Pulmonary artery endothelial cell (primary cell): ENCODE measurements at places on chromosomes 6 and 20. TPM values are rescaled to one million over a fixed set of nuclear protein-coding genes. Genes with fewer than 3 reads are reported as not detected.

DNA sequence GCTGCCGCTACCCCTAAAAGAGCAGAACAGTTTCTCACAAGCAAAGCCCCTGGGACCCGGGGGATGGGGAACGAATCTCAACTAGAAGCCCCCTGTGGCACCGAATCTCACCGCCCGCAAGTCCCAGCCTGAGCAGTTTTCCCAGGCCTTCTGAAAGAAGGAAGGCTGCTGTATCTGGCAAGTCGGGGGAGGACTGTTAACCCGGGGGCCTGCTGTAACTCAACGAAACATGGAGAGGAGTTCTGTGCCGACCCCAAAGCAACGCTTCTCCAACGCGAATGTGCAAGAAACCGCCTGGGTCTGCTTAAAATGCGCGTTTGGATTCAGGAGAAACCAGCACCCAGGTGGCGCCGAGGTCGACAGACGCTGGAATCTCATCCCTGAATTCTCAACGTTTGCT is 34.2 kb downstream of the DLL1 start:
- no peak for DNase-seq

The BPIFA2 gene
- not detected in 2 replicates for total RNA-seq

- no peak for DNase-seq
These were observed 289.6 kb downstream of the PREX1 start for GRCh38 chr20:48538058-48538825.

DNA sequence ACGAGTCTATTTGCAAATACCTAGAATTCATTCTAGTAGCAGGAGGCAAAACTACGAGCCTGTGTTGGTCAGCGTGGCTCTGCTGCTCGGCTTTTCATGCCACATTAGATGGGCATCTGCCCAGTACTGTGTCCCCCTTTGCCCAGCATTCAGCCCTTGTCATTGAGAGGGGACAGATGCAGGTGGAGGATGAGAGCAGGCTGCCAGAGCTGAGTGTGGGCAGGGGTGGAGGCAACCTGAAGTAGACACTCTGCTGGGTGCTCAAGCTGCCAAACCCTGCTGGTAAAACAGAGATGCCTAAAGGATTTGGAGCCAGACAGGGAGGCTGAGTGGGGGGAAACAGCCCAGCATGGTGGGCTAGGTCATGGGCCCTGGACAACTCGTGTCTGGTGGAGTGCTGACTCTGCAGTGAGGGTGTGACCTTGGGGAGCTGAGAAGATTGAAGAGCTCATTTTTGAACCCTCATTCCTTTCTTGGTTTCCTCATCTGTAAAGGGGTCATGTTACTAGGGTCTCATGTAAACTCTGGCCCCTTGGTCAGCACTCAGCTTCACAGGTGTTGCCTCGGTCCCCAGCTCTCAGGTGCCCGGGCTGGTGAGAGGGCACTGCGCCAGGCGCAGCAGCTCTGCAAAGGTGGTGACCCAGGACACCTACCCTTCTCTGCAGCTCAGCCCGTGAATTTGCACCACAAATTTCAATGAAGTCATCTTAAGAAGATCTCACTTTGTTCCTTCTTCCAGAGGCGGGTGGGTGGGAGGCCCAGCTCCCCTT is 64.2 kb upstream of the BHLHE23 start:
- no peak for DNase-seq

The GPX5 gene
- not detected in 2 replicates for total RNA-seq

- DNase-seq: no peak
These were observed 67.8 kb upstream of the EDN3 start for GRCh38 chr20:59232618-59233017.

GRCh38 chr6:121158438-121158837 is 175.8 kb downstream of the TBC1D32 start:
- DNase-seq: no peak

DNA sequence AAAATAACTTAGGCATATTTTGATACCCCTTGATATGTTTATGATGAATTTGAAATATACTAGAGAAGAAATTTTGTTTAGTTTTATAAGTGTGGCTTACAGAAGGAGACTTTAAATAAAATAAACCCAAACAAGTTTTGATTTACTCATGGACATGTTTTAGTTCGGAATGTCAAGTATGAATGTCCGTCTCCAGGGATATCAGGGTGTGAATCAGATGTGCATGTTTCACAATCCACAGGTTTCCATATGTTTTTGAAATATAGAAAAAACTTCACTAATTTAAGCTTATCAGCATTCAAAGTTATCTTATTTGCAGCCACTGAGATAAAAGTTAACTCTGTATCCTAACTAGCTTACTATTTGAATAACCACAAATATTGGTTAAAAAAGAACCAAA is 51.5 kb downstream of the PLCB1 start:
- no peak for DNase-seq

DNA sequence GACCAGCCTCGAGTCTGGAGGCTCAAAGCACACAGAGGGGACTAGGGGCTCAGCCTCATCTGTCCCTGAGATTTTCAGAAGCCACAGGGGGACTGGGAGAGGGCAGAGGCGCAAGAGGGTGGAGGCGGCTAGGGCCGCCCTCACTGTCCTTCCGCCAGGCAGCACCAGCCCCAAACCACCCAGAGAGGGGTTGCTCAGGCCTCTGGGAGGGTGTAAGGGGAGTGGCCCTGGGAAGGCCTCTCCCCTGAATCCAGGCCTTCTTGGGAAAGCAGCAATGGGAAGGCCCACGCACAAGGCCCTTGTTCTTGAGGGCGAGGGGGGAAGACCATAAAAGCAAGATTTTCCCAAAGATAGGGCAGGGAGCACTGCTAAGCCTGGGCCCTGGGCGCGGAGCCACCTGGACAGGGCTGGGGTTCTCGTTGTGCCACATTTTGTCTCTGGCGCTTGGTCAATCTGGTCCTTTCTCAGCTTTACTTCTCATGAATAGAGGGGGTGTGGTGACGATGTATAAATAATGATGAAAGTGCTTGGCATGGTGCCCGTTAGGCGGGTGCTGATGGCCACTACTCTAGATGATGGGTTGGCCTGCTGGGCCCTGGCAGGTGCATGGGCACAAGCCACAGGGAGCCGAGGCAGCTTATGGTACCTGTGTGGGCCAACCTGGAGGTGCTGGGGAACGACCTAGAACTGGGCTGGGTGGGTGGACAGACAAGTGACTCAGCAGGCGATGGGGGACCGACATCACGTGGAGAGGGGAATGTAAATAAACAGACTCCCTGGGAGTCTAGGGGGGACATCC is 4.8 kb downstream of the SAMD10 start:
- DNase-seq: no peak

DNA sequence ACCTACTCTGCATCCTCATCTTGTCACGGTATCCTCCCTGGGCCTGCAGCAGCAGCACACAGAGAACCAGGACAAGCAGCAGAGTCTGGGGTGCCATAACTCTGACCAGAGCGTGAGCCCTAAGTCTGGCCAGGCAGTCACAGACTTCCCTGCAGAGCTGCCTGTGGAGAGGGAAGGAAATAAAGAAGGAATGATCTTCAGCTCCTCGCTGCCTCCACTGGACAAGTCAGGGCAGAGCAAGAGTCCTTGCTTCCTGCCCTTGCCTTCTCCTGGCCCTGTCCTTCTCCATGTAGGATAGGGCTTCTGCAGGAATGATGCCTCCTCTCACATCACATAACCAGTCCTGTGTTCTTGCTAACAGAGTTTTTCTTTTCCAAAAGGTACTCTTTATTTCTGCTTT is 15.9 kb upstream of the WFDC11 start:
- DNase-seq: no peak

DNA sequence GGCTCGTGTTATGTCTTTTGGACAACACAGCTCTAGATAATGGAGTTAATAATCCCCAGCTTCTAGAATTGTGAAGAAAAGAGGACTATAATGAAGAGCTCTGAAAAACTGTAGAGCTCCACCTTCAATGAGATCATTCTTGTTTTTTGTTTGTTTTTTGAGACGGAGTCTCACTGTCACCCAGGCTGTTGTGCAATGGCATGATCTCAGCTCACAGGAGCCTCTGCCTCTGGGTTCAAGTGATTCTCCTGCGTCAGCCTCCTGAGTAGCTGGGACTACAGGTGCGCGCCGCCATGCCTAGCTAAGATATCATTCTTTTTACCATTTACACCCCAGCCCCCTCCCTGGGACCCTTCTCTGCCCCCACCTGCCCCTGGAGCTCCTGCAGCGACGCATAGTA is 36.6 kb downstream of the ERGIC3 start:
- no peak for DNase-seq

GRCh38 chr6:130407032-130407431 is 41.2 kb downstream of the TMEM200A start:
- no peak for DNase-seq

The STX16 gene
- total RNA-seq: 45.6 and 54.9 TPM in 2 replicates

The ZBTB12 gene
- total RNA-seq: 3.5 and 5.2 TPM in 2 replicates

The OPRL1 gene
- total RNA-seq: 2.0 and 2.6 TPM in 2 replicates

GRCh38 chr20:672963-673602 is 2.5 kb downstream of the SCRT2 start:
- no peak for DNase-seq

GRCh38 chr6:410555-411395 is 19.2 kb downstream of the IRF4 start:
- no peak for DNase-seq

DNA sequence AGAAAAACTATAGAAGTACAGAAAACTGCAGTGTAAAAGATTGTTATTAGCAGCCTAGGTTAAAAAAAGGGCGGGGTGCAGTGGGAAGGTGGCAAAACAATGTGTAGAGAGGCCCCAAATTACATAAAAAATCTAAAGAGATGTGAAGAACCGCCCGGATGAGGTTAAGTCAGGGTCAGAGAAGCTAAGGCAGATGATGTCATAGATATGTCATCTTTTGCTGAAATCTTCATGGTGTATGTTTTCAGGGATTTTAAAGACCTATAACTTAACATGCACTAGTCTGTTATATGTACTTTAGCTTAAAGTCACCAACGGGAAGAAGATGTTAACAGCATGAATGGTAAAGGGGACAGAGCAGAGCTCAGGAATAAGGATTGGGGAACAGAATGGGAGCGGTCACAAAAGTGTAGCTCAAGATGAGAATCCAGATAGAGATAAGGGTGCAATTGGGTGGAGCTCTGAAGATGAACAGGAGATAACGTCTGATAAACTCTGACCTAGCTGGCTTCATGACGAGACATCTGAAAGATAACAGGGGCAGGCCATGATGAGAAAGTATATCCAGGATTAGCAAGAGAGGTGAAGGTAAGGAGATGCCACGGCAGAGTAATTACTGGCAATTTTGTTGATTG is 83.4 kb downstream of the TFAP2A start:
- DNase-seq: no peak

GRCh38 chr6:42269974-42270510 is 52.4 kb upstream of the MRPS10 start:
- DNase-seq: no peak

The PHACTR1 gene
- total RNA-seq: 5.8 and 7.0 TPM in 2 replicates

- DNase-seq: no peak
These were observed 1.5 kb downstream of the HTR1B start for GRCh38 chr6:77461796-77462195.

The PRR18 gene
- not detected in 2 replicates for total RNA-seq

- DNase-seq: no peak
These were observed 65.2 kb downstream of the CDC5L start for GRCh38 chr6:44452725-44453124.
